ENCODE measurements at places on chromosomes 2 and 18. TPM values are rescaled to one million over a fixed set of nuclear protein-coding genes. Genes with fewer than 3 reads are reported as not detected.

The PROKR1 gene
- total RNA-seq = not detected

The DIS3L2 gene
- 55.5 TPM for total RNA-seq

The BBS5 gene
- total RNA-seq = 1.8 TPM

The ARHGAP28 gene
- total RNA-seq = not detected

The IGFBP5 gene
- 3.3 TPM for total RNA-seq

The WDFY1 gene
- 32.2 TPM for total RNA-seq

The IWS1 gene
- total RNA-seq = 46.0 TPM

The SP5 gene
- total RNA-seq = not detected

The RNASEH1 gene
- total RNA-seq = 24.9 TPM

The ITPRIPL1 gene
- 12.7 TPM for total RNA-seq

The PLCL1 gene
- 24.7 TPM for total RNA-seq

The AQP12B gene
- not detected for total RNA-seq

The HOXD12 gene
- total RNA-seq = not detected

The IL18R1 gene
- 6.0 TPM for total RNA-seq

The HDAC4 gene
- 80.2 TPM for total RNA-seq

The ATF2 gene
- 57.0 TPM for total RNA-seq

The GNLY gene
- 89.8 TPM for total RNA-seq

All from T-cell (primary cell).